ENCODE measurements at places on chromosomes 16 and 17.

GRCh38 chr16:15866451-15866850 lies 9.6 kb upstream of the MYH11 start:
- DNase-seq = no peak

DNA sequence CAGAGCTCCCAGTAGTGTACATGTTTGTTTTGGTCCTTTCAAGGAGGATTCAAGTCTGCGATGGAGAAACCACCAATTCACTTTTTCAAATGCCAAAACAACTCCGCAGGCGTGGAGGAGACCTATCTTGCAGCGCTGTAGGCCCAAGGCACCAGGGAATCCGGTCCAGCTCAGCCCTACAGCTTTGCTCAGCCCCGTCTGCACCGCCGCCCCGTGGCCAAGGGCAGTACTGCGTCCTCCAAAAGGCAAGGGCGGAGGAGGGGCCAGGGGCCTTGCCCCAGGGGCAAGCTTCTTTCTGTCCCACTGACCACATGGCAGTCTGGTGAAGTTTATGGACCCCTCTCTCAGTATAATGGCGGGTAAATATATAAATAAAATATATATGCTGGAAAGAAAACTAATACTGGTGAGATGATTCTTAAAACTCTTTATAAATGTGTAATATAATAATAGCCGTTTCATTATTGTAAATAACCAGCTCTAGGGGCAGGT lies 709 bp upstream of the CD300LG start:
- peak; percentile 76 for DNase-seq

GRCh38 chr17:39217734-39218369 lies 7.9 kb downstream of the STAC2 start:
- DNase-seq = no peak

DNA sequence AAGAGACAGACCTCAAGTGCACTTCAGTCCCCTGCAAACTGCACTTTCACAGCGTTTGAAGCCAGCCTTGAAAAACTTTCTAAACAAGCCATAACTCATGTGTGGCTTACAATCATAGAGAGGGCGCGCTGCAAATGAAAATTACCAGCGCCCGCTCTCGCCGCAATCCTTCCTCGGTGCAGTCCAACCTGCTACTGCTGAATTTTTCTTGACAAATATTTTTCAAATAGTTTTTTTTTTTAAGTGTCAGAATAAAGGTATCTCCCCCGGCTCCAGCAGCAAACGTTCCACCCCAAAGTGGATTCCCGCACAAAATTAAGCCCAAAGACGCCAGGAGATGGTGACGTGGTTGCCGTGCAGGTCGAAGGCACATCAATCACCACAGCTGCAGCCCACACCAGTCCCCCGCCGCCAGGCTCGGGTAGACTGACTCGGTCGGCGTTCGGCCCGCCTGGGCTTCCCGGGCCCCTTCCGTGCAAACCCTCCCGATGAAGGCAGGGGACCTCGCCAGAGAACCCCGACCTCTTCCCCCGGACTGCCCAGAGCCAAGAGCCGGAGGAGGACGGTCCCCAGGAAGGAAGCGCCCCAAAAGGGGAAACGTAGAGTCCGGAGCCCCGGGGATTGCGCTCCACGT lies 630 bp downstream of the GRB2 start:
- no peak for DNase-seq

DNA sequence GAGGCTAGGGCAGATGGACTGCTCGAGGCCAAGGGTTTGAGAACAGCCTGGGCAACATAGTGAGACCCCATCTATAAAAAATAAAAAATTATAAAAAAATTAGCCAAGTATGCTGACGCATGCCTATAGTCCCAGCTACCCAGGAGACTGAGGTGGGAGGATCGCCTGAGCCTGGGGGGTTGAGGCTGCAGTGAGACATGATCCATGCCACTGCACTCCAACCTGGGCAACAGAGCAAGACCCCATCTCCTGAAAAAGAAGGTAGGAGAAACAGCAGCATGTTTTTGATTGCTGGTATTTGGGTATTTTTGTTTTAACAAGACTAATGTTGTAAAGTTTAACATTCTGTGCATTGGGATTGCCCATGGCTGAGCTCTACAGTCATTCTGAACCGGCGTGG lies 8.9 kb upstream of the DDX19A start:
- no peak for DNase-seq

DNA sequence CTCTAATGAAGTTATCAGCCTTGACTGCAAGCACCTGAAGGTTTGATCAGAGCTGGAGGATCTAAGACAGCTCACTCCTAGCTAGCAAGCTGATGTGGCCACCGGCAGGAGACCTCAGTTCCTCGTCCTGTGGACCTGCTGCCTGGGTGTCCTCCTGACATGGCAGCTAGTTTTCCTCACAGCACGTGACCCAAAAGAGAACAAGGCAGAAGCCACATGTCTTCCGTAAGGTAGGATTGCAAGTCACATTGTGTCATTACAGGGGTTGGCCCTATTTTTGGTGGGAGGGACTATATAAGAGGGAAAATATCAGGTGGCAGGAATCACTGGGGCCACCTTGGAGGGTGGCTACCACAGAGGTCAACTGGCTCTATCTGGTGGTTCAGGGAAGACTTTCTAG lies 18.1 kb upstream of the WWOX start:
- DNase-seq = no peak

DNA sequence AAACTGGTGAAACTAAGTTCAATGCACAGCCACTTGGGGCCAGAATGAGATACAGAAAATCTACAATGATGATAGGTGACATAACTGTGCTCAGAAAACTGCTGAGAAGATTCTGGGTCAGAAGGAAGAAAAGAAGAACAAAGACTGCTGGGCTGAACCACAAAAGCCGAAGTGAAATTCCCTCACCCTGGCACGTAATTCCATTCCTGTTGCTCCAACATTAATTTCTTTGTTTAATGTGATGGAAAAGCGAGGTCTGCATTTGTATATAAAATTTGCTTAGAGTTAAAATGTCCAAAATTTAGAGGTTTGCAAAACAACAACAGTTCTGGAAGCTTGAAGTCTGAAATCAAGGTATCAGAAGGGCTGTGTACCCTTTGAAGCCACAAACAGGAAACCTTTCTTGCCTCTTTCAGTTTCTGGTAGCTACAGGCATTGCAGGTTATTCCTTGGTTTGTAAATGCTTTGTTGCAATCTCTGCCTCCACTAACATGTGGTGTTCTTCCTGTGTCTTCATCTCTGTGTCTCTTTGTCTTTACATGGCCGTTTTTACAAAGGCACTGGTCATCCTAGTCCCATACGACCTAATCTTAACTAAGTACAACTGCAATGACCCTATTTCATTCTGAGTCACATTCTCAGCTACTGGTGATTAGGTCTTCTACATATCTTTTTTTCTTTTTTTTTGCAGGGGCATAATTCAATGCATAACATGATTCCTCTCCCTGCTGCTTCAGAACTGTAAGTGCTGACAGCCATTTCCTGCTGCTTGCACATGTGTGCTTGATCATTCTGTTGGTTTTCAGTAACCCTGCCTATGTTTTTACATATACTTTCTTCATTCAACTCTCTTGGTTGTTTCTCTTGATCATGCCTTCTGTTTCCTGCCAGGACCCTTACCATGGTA lies 603.0 kb upstream of the CDH8 start:
- no peak for DNase-seq

DNA sequence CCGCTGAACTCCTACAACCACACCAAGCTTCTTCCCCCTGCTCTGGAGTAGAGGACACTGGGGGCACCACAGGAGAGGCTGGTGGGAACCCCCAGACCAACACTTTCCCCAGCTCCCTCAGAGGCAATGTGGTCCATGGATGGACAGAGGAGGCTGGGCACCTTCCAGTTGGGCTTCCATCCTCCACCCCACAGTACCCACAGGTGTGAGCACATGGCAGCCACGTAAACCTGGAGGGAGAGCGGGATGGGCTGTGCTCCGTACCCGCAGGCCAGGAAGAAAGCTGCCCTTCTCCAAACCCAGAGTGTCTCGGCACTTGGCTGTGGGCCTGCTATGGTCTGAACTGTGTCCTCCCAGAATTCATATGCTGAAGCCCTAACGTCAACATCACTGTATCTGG lies 1.7 kb downstream of the SGSH start:
- no peak for DNase-seq

DNA sequence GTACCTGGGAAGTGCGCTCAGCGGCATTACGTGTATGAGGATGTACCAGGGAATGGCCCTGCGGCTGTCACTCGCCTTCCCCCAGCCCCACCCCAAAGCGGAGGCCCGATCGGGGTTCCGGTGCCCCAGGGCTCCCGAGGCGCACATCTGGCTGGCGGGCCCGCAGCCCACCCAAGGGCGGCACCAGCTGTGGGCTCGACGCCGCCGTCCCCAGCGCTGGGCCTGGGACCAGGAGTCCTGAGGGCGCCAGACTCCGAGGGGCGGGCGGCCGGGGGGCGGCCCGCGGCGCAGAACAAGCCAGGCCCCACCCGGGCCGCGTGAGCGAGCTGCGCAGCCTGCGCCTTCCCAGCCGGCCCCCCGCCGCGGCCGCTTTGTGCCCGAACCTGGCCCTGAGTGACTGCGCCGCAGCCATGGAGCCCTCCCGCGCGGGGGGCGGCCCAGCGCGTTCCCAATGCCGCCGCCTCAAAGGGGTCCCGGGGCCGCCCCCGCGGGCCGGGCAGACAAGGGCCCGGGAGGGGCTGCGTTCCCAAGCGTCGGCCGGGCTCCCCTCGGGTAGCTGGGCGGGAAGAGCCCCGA lies 17.4 kb downstream of the ZNF423 start:
- no peak for DNase-seq

DNA sequence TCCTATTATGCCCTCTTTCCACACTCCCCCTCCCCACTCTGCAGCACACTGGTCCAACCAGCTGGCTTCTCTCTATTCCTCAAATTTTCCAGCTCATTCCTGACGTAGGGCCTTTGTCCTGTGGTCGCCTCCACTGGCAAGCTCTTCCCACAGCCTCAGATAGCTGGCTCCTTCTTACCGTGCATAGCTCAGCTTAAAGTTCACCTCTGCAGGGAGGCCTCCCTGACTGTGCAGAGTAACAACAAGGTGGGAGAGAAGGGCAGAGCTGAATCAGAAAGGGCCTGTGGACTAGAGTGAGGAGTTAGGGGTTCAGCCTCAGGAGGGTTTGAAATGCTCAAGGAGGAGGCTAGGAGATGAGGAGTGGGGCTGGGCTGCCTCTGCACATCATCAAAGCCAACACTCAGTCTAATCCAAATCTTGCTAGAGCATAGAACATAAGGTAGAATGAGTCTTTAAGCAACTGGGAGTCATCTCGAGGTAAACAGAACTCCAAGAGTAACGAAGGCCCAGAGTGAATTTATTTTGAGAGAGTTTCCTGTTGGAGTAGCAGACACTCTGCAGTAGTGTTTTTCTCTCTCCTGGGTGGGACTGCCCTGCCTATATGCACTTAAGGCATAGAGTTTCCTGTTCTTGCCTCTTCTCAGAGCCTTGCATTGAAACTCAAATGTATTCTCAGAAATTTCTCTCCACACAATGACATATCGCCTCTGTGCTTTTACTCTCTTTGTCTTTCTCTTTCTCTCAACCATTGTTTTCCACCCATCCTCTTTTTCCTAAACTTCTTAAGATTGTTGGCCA lies 19.4 kb downstream of the SPPL2C start:
- no peak for DNase-seq

GRCh38 chr16:68040506-68041288 lies 17.6 kb downstream of the DUS2 start:
- peak; percentile 84 for DNase-seq

DNA sequence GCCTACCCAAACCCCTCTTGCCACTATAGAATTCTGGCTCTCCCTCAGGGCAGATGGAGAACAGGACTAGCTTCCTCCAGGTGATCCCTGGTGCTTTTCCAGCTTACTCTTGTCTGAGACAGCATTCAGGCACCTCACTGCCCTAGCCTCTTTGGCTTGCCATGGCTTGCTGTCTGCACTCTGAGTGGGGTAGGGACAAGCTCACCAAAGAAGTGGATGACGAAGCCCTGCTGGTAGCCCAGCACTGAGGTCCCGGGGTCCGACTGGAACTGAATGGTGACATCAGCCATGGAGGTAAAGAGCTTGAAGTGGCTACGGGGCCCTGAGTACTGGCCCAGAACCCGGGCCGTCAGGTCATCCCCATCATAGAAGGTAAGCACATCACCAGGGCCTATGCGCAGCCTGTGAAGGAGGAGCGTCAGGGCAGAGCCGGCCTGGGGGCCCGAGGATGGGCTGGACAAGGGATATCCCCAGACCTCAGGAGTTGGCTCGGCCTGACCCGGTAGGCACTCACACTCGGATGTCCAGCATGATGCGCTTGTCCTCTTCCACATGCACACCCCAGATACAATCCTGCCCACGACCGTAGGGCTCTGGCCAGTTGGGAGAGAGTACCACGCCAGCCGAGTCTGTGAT lies 7.6 kb upstream of the PHF12 start:
- DNase-seq = no peak

DNA sequence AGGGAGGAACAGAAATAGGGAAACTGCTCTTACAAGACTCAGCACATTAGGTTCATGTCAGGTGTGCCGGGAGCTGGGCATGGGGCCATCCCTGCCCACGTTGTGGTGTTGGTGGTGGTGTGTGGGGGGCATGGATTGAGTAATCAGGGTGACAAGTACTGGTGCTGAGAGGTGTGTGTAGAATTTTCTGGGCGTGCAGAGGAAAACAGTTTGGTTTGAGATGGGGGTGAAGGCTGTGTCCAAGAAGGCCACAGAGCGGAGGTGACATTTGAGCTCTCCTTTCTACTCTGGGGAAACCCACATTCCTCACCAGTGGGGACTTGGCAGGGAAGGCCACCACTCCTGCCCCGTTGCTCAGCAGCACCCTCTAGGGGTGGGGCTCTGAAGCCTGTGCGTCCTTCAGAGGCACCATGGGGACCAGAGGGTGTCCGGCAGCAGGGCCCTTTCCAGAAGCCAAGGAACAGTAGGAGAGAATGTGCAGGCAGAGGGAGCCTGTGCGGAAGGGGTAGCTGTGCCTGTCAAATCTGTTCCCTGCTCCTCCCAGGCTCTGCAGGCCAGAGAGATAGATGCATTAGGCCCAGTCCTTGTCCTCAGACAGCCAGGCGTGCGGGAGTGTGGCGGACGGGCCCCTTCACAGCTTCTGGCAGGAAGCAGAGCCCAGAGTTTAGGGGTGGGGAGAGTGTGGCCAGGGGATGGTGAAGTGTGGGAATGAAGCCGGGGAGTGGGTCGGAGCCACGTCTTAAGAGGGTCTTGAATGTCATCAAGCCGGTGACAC lies 48.7 kb upstream of the GSE1 start:
- no peak for DNase-seq

- peak; percentile 27 for DNase-seq
Observed at GRCh38 chr16:88570691-88571092, 489 bp downstream of the ZC3H18 start.

GRCh38 chr16:86571530-86571915 lies 4.9 kb downstream of the FOXC2 start:
- no peak for DNase-seq

Data from activated CD4-positive, alpha-beta T cell treated with anti-CD3 and anti-CD28 coated beads for 24 hours (primary cell).